CD4-positive, alpha-beta T cell treated with Interleukin-15 for 4 hours (primary cell): ENCODE measurements at places on chromosomes 5 and 9.

- peak; percentile 57 for DNase-seq
Measured at GRCh38 chr5:55096861-55097260, 5.6 kb upstream of the GZMA start.

DNA sequence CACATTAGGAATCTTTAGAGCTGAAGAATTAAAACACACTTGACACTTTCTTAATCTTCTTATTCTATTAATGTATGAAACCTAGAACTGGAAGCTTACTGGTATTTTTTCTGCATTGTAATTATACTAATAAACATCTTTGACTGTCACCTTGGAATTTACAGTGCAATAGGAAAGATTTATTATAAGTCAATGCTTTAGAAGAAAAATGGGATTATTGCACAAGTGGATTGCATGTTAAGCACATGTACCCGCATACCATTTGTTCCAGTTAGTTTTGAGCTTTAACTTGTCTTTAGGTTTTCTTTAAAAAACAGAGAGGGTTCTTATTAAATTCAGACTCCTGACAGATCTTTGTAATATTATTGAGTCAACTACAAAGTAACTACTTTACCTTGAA is 278.5 kb downstream of the CCDC171 start:
- no peak for DNase-seq

DNA sequence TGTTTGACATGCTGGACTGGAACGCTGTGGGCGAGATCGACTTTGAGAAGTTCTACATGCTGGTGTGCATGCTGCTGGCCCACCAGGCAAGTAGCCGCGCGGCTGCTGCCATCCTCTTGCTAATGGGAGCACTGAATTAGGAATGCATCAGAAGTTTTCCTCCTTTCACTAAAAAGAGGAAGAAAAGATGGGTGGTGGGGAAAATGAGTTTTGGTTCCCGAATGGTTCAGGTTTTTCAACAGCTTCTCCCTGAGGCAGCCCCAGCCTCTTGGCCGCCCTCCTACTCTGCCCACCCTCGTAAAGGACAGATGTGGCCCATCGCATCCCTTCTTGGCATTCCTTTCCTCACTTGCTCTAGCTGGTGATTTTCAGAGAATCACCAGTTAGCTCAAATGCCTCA is 5.5 kb downstream of the EFCAB9 start:
- DNase-seq, result no peak

GRCh38 chr5:120314191-120314590 is 149.9 kb upstream of the PRR16 start:
- DNase-seq, result no peak

DNA sequence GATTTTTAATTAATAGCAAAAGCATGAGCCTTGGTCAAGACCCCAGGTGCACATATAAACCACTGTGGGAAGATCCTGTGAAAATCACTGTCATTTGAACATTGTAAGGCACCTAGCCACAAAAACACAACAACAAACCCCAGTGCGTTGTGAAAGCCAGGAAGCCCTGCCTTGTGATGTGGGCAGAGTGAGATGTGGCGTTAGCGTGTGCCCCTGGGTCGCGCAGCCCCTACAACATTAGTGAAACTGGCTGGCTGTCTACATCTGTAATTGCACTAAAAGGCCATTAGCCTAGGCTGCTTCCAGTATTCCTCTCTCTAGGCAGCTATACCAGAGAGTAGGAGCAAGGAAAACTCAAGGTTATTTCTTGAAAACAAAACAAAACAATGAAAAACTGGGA is 21.1 kb upstream of the PDZD2 start:
- no peak for DNase-seq

DNA sequence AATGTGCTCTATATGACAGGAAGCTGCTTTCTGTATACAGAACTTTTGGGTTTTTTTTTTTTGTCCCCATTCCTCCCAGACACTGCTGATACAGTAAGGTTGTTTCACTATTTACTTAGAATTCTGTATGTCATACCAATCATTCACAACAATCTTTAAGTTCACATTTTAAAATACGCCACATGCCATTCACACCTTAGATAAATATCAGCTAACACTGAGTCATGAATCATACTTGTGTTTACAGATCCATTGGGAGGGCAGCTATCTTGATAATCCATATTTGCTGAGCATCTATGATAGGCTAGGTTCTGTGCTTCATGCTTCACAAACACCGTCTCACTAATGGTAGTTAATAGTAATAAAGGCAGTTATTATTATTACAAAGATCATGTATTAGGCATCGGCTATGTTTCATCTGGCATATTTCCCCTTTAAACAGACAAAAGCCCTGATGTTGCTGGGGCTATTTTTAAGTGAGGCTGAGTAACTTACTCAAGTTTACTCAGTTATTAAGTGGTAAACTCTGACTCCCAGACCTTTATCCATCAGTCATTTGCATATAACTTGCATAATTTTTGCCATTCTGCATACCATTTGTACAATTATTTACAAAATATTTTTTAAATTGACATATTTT is 152.2 kb upstream of the HMHB1 start:
- DNase-seq, result no peak

DNA sequence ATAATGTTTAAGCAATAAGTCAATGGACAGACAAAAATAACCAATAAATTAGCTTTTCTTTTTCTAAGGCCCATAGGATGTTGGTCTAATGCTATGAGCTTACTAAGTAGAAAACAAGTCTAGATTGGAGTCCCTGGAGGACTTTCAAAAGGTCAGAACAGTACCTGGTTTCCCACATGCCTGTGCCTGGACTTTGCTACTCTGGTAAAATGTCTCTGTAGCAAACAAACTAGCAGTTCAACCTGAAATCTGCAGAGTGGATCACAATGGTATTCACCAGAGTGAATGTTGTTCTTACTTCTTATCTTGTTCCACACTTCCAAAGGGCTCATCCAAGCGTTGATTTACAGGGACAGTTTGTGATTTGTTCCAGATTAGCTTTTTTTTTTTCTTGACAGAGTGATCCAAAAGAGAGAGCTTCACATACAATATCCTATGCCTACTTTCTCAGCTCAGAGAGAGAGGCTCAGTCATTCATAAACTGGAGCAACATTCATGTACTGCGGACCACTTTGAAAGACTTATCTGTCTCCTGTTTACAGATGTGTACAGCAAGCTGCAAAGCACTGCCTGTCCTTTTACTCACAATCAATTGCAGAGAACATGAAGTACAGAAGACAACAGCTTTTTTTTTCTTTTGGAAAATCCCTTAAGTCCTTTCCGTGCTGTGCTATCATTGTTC is 466.1 kb downstream of the SPATA31D1 start:
- DNase-seq, result no peak

- DNase-seq, result no peak
Measured at GRCh38 chr5:180950291-180950949, 38.2 kb upstream of the BTNL3 start.

DNA sequence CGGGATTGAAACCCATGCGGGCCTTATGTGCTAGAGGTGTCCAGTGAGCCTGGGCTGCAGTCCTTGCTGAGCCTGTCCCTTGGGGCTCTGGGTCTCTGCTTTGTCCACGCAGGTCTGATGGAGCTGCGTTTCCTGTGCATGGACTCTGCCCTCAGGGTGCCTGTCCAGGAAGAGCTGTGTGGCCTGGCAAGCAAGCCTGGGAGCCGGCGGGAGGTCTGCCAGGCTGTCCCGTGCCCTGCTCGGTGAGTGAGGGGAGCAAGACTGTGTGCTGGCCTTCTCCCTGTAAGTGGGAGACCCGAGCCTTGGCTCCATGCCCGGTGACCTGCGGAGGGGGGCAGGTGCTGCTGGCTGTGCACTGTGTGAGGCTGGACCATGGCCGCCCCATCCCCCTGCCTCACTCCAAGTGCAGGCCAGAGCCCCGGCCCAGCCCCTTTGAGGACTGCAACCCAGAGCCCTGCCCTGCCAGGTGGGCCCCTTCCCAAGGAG is 11.2 kb upstream of the CACFD1 start:
- no peak for DNase-seq

GRCh38 chr5:13739479-13739878 is 205.0 kb downstream of the DNAH5 start:
- no peak for DNase-seq

DNA sequence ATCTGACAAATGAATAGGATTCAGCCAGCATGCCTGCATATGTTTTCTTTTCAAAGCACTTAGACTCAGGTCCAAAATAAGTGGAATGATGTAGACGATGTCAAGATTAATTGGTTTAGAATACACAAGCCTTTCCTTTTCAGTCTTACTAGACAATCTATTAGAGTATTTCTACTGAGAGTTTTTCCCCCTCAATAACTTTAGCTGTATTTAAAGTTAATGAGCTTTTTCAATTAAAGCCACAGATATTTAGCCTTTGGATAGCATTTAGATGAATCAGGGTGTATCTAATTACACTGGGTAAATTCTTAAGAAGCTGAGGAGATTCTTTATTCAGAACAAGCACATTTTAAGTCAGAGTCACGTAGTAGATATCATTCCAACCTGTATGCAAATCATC is 198.7 kb upstream of the MPDZ start:
- DNase-seq, result no peak

- DNase-seq, result no peak
Measured at GRCh38 chr5:178677429-178677828, 50.6 kb upstream of the CLK4 start.

DNA sequence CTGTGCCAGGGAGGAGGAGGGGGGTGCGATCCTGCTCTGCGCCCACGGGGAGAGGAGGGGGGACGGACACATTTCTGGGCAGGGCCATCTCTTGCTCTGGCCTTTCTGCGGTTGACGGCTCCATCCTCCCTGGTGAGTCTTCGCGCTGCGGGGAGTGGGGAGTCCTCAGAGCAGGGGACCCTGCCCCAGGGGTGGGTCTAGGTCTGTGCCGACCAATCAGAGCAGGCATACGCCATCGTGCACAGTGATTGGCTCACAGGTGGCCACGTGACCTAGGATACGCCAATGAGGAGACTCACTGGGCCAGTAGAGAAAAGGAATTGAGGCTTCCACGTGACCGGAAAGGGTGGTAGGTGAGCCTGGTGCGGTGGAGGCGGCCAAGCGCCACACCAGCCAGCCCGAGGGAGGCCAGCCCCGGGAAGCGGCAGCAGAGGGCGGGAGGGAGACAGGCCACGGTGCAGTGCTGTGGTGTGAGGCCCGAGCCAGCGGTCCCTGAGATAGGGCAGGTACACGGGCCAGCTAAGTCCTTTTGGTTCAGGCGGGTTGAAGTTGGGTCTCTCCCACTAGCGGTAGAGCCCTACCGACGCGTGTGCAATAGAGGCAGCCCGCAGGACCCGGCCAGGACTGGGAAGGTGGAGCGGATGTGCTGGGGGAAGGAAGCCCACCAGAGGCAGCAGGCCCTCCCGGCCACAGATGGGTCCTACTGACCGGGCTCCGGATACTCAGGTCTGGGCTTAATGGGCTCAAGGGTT is 65.2 kb upstream of the RNF130 start:
- no peak for DNase-seq

DNA sequence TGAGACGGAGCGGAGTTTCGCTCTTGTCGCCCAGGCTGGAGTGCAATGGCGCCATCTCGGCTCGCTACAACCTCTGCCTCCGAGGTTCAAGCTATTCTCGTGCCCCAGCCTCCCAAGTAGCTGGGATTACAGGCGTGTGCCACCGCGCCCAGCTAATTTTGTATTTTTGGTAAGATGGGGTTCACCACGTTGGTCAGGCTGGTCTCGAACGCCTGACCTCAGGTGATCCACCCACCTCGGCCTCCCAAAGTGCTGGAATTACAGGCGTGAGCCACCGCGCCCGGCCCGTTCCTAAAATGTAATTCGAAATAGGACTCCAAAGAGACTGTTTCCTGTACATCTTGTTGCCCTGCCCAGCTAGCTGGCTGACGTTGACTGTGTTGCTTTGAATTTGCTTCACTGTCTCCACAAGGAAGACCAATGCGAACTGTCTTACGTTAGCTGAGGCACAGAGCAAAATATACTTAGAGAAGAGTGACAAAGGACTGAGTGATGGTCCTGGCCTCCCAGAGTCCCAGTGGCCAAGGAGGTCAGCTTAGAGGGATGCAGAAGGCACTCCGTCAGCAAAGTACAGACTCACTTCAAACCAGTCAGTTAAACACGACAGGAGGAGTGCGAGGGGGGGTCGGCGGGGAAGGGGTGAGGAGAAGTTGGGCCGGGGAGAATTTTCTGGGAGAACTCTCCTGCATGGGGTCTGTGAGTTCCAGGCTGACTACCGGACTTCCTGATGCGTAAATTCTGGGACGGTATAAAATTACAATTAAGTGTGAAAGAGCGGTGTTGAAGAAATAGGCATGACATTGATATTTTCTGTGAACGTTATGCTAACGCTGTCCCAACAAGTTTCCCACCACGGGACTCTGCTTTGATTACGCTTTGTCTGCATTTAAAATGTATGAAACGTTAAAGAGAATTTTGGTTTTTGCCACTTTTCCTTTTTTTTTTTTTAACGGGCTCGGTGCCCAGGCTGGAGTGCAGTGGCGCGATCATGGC is 6.8 kb upstream of the TRIM41 start:
- DNase-seq, result no peak

GRCh38 chr5:172769616-172770373 is 1.2 kb downstream of the DUSP1 start:
- no peak for DNase-seq

- no peak for DNase-seq
Measured at GRCh38 chr5:80468131-80468530, 19.8 kb upstream of the FAM151B start.

- DNase-seq, result no peak
Measured at GRCh38 chr5:44801992-44802391, 6.8 kb upstream of the MRPS30 start.

DNA sequence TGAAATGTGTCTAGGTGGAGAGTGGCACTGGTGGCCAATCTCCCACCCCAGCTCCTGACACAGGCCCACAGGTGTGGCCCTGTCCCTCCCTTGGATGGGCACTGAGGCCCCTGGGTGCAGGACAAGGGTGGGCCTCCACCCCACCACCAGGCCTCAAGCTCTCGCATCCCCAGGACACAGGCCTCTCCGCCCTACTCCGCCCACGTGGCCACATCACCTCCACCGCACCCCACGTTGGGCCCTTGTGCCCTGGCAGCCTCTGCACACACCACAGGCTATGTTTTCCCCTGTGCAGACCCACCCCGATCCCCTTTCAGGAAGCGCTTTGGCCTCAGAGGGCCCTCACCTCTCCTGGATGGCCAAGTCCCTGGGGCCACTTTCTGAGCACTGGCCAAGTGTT is 54.7 kb downstream of the SECISBP2 start:
- no peak for DNase-seq

- DNase-seq, result no peak
Measured at GRCh38 chr5:148381906-148382305, 1.9 kb upstream of the FBXO38 start.

DNA sequence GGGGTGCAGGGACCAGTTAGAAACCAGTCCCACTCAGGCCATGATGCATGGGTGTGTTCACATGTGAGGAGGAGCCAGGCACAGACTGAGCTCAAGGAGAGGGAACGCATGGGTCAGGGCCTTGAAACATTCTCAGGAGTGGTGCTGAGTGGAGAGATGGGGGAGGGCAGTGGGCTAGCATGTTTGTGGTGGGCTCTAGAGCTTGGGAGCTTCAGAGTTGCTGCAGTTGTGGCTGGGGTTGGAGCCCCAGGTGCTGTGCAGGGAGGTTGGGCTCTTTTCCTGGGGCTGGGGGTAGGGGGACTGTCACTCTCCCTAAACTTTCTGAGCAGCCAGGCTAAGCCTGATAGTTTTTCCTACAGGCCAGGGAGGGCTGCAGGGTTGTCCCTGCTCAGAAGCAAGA is 95.4 kb downstream of the DAB2IP start:
- no peak for DNase-seq
